ENCODE measurements at places on chromosomes 1 and 21.

GRCh38 chr1:107883562-107883961, 81.4 kb downstream of the VAV3 start:
- no peak for DNase-seq

DNA sequence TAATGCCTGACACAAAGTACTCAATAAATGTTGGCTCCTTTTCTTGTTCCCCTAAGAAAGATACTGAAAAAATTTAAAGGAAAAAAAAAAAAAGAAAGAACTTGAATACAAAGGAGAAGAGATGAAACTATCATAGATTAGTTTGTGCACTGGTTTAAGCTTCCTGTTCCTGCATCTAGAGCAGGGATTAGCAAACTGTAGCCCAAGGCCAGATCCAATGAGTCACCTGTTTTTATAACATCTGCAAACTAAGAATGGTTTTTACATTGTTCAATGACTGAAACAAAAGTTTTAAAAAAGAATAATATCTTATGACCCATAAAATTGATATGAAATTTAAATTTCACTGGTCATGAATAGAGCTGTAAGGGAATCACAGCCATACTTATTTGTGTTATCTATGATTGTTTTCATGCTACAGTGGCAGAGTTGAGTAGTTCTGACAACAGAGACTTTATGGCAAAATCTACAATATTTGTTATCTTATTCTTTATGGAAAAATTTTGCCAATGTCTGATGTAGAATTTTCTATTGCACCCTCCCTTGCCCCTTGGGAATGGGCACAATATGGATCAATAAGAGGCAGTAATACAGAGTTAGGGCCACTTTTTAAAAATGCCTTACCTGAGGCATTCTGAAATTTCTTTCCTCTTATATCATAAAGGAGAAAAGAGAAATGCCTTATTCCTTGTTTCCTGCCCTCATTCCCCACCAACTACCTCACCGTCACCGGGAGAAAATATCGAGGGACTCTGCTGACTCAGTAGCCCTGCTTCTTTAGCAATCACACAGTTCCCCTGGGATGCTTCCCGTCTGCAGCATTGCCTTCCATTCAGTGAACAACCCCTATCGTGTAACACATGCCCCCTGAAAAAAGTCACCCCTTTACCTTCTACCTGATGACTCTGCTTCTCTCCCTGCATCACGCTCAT, 50.6 kb downstream of the WDR64 start:
- DNase-seq, result no peak

DNA sequence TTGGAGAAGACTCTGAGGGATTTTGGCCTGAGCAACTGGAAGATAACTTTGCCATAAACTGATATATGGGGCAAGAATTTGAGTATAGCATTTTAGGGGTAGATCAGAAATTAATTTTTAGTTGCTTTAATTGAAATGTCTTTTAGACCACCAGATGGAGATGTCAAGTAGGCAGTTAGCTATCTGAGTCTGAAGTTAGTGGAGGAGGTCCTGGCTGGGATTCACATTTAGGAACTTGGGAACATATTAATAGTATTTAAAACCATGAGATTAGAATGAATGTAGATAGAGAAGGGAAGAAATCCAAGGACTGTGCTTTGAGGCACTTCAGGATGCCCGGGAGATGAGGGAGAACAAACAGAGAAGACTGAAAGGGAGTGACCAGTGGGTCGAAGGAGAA, 32.6 kb downstream of the SLC44A3 start:
- DNase-seq, result no peak

DNA sequence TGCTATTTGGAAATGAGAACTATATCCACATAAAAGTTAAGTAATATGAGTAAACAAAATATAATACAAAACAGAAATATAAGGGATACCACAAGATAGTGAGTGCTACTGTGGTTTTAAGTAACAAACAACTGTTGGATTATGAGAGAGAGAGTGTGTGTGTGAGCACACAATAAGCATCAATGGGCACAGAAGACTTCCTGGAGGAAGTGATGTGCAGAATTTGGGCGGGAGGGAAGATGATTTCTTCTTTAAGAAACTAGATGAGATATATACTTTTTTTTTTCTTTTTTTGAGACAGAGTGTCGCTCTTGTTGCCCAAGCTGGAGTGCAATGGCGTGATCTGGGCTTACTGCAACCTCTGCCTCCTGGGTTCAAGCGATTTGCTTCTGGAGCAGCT, 7.9 kb upstream of the IER5 start:
- no peak for DNase-seq

- DNase-seq, result no peak
Observed at GRCh38 chr1:19312782-19313635, 883 bp downstream of the SLC66A1 start.

DNA sequence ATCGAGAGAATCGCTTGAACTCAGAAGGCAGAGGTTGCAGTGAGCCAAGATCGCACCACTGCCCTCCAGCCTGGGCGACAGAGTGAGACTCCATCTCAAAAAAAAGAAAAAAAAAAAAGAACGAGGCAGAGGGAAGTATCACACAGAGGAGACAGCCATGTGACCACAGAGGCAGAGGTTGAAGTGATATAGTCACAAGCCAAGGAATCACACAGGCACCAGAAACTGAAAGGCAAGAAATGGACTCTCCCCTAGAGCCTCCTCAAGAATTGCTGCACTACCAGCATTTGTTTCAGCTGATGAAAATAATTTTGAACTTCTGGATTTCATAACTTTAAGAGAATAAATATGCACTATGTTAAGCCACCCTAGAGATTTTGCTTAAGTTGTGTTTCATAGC, 459.6 kb downstream of the PTPRC start:
- no peak for DNase-seq

- DNase-seq, result no peak
Observed at GRCh38 chr1:115679141-115679611, 37.4 kb downstream of the VANGL1 start.

Measured in SK-N-DZ (cell line).